ENCODE measurements at places on chromosomes 1 and 21.

DNA sequence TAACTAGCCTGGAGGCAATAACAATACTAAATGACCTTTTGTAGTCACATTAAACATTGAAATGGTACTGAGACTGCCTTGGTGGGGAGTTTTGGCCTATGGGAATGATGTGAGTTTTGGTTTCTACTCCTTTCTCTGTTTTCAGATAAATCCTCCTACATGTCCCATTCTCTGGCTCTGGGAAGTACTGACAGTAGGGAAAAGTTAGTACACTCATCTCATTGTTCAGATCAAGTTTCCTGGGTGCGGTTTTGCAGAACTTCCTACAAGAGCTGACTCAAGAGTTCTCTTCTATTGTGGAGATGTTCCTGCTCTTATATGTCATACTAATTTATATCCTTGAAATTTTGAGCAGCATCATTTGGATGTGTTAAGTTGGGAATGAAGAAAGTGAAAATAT is 74.2 kb upstream of the MACF1 start:
- DNase-seq = peak; percentile 92

DNA sequence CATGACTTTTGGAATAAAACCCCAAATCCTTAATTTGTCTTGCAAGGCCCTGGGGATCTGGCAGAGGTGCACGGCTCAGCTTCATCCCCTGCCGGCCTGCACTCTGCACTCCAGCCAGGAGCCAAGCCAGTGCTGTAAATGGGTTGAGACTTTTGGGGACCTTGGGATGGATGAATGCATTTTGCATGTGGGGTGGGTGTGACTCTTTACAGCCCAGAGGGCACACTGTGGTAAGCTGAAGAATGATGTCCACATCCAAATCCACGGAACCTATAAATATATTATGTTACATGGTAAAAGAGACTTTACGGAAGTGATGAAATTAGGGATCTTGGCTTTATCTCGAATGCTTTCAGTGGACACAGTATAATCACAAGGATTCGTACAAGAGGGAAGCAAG is 177.8 kb downstream of the EDEM3 start:
- DNase-seq = no peak

DNA sequence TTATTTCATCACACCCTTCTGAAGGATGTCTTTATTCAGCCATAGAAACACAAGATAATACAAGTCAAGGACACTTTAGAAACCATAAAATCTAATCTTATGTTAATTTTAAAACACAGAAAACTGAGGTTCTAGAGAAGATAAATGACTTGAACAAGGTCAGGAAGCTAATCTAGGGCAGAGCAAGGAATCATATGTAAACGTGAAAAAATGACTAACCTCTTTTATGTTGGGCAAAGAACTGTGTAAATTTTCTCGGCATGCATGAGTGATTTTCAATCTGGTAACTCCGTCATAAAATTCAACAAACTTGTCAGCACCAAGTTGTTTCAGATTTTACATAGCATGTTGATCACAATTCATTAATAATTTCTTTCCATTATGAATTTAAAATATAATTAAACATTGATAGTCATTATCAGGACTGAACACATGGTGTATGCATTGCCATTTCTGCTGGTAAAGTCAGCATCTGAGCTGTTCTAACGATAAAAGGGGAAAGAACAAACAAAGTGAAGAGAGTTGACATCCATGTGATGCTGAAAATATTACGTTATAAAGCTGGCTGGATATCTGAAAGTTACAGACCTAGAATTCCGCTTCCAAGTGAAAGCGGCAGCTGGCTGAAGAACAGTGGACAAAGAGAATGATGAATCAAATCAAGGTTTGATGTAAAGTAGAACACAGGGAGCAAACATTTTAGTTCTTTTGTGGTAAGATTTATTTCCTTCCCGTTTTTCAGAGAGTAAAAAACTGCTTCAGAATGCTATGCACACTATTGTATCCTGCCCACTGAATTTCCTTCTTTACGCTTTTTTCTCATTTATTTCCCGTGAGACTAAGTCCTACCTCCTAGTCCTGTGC is 1037.4 kb upstream of the TMPRSS15 start:
- no peak for DNase-seq

DNA sequence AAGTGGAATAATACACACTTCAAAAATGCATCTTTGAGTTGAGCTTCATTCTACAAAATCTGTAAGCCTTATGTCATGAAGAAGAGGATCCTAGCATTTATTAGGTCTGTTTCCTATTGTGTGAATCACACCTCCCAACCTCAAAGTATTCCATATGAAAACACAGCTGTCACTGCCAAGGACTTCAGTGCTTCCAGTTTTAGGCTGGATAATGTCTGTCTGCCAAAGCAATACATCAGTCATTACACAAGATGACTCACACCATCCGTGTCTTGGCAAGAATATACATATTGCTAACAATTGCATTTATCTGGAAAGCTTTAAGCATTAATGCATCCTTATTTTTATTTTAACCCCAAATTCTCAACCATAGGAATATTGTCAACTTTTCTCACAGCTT is 125.7 kb upstream of the TMPRSS15 start:
- DNase-seq = no peak

GRCh38 chr21:22710721-22711120 is 1712.5 kb downstream of the NCAM2 start:
- DNase-seq = no peak

- no peak for DNase-seq
These were observed 22.7 kb upstream of the EYA3 start for GRCh38 chr1:28111157-28111556.

GRCh38 chr1:246831543-246831942 is 100.2 kb downstream of the AHCTF1 start:
- no peak for DNase-seq

DNA sequence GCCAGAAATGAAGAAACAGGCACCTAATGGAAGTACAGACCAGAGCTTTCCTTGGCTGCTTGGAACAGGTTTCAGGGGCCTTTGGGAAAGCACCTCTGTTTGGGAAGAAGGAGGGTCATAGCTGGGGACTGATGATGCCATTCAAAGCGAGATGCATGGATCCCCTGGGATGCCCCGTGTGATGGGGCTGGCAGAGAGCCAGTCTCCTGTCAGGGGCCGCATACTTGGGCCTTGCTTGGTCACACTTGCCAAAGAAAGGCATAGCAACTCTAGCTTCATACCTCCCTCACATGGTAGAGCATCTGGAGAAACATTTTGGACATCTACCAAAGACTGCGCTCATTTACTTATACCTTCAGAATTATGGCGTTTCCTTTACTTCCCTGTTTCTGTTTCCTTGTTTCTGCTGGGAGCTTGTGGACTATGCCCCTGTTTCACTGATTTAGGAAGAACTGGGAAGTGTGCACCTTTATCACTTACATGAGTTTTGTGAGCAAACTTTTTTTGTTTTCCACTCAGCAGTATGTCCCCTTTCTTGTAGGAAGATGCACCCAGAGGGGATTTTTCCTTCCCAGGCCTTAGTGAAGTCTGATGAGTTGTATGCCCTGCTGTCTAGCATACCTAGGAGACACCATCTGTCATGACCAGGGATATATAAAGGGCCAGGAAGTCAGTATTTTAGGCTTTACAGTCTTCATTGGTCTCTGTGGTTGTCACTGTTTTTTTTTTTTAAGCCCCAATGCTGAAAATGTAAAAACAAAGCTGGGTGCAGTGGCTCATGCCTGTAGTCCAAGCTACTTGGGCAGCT is 19.8 kb upstream of the ST3GAL3 start:
- DNase-seq = no peak

GRCh38 chr1:230167419-230167852 is 100.4 kb downstream of the GALNT2 start:
- peak; percentile 53 for DNase-seq

- DNase-seq = peak; percentile 50
These were observed 2.7 kb downstream of the DOCK7 start for GRCh38 chr1:62685431-62685859.

DNA sequence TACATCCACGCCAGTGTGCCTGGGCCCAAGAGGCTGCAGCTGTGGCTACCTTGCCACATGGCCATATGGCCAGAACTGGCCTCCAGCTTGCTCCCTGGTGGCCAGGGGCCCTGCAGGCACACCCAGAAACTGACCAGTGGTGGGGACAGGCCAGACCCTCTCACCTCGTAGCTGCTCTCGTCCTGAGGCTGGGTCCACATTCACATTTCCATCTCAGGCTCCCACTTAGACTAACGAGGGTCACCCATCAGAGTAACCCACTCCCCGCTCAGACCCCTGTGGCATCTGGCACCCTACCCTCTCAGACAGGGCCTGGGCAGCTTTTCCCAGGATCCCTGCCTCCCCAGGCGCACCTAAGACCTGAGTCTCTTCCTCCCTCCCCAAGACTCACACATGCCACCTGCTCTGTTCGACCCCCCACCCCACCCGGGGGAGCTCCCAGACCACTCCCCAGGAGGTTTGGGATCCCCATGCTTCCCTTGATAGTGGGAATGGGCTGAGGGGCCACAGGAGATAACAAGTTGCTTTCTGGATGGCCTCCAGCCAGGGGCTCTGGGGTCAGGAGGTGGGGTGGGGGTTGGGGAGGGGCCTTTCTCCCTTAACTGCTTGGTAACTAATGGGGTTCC is 21.3 kb upstream of the RNU1-4 start:
- no peak for DNase-seq

GRCh38 chr1:178885869-178886268 is 15.0 kb upstream of the ANGPTL1 start:
- DNase-seq = no peak

DNA sequence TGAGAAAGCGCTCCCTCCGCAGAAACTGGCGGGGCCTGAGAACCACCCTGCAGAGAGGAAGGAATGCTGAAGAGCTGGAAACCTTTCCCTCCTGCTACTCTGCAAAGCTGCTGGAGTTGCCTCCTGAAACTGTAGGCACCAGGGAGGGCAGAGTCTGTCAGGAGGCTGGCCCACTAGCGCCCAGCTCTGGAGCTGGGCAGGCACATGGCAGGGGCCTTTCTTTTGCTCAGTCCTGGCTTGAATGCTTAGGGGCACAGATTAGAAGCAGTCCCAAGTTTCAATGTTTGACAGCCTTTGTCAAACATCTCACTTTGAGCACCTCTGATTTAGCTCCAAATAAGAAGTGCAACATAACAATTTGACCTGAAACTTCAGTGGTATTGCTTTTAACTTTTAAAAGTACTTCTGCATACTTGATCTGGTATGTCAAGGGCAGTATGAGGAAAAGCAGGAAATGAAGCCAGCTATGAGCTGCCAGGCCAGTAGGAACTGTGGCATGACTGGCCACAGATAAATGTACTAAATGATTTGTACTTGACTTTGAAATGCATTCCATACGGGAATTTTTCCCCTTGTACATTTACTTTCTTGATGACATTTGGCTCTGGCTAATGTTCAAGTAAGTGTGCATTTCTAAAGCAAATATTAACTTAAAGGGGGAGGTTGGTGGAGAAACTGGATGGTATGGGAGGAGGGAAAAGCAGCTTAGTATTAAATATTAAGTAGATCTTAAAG is 7.2 kb downstream of the C1orf116 start:
- peak; percentile 83 for DNase-seq

- peak; percentile 55 for DNase-seq
These were observed 66.5 kb downstream of the SH3BGR start for GRCh38 chr21:39518055-39518846.

DNA sequence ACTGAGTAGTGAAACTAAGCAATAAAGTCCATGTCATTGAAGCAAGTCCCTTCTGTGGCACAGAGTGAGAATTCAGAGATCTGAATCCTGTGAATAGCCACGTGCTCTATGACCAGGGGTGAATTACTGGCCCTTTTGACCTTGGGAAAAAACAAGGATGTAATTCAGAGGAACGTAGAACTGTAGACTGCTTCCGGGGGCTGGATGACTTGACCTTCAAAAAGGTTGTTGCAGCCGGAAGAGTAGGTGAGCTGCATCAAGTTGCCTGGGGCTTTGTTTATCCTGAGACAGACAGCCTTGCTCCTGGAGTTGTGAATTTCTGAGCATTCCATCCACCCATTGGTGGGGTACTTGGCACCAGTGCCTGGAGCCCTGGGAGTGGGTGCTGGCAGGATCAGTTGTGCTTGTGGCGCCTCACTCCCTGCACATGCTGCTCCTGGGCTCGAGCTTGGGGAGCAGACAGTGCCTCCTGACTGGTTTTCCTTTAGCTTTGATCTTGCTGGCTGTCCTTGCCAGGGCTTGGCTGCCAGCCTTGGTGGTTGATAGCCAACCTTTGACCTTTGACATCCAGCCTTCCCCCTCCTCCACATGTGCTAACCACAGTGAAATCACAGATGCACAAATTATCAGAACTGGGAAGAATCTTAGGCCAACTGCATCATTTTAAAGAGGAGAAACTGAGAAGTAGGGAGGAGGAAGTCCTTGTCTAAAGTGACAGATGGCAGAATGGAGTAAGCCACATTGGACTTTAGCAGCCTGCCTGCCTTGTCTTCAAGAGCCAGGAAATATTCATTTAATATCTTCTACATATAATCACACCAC is 16.2 kb upstream of the MYOG start:
- no peak for DNase-seq

DNA sequence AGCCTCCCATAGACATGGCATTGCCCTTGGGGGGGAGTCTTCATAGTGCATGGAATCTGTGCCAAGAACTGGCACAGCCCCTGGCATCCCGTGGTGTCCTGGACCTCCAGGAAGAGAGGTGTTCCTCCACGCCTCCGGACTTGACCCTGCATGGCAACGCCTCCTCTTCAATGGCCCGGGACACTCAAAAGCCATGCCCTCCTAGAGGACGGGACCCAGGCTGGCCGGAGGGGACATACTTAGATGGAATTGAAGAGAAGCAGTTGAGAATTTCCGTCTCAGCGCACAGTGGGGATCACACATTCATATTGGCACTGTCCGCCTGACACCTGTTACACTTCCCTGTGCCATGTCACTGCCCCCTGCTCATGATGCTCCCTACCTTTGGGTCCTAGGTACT is 38.4 kb upstream of the TENT5C start:
- DNase-seq = no peak

DNA sequence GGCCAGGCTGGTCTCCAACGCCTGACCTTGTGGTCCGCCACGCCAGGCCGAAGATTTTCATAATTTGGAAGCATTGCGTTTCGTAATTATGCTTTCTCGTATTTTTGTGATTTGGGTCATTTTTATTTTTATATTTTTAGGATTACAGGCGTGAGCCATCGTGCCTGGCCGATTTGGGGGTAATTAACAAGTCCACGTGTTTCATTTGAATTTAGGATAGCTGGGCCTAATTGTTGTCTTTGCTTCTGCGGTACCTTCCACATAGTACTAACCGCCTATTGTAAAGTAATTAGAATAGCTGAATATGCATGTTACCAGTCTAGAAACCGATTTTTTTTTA is 1.0 kb downstream of the RCC1 start:
- no peak for DNase-seq

GRCh38 chr1:221549815-221550214 is 192.1 kb downstream of the DUSP10 start:
- DNase-seq = no peak

GRCh38 chr1:180353945-180354344 is 123.9 kb downstream of the LHX4 start:
- no peak for DNase-seq

GRCh38 chr1:172727956-172728603 is 69.2 kb downstream of the FASLG start:
- peak; percentile 42 for DNase-seq

- peak; percentile 14 for DNase-seq
These were observed 118.6 kb upstream of the KAZN start for GRCh38 chr1:14479865-14480264.

- no peak for DNase-seq
These were observed 28.9 kb downstream of the KIAA0040 start for GRCh38 chr1:175163702-175164101.

- no peak for DNase-seq
These were observed 3.5 kb upstream of the SPEN start for GRCh38 chr1:15843826-15844572.

GRCh38 chr21:45356653-45357435 is 48.1 kb upstream of the COL18A1 start:
- DNase-seq = no peak

GRCh38 chr21:42843056-42843455 is 36.3 kb downstream of the WDR4 start:
- no peak for DNase-seq

- no peak for DNase-seq
These were observed 9.3 kb downstream of the MYBPH start for GRCh38 chr1:203166192-203166940.
